ENCODE measurements at places on chromosomes 12 and 14.

DNA sequence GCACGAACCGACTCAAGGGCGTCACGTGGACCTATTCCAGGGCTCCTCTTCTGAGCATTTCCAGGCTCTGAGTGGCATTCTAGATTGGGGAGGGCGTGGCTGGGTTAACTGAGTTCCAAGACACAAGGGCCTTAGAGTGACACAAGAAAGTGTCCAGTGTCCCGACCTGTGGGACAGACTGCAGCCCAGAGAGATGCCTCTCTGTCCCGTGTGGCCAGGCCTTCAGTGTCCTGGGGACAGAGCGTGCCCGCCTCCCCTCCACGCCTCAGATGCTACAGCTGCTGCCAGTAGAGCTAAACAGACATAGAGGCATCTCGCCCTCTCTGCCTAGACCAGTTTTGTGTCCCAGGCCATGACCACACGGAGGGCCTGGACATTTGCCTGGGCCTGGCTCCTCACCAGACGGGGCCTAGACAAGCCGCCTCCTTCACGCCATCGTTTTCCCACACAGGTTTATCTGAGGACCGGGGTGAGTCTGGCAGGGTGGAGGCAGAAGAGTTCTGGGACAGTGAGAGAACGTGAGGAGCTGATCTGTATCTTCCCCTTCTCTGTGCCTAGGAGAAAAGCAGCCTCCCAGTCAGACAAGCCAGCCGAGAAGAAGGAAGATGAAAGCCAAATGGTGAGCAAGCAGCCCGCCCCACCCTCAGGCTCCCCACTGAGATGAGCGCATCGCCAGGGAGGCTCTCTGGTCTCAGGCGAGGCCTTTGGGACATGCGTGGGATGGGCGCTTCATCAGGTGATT is 27.1 kb downstream of the DEGS2 start:
- H3K27me3 ChIP-seq = no peaks in the 10 kb centered on the region
- peaks cover 31% of the 10 kb centered on the region for H3K36me3 ChIP-seq
- no peak overlapping the region for H3K4me3 ChIP-seq
- peak overlapping the region; percentile 31 for H3K27ac ChIP-seq
- H3K4me1 ChIP-seq = peaks cover 67% of the 10 kb centered on the region

- H3K4me1 ChIP-seq = no peaks in the 10 kb centered on the region
- H3K27ac ChIP-seq = no peak overlapping the region
Observed at GRCh38 chr12:71183846-71184245, 26.0 kb upstream of the TSPAN8 start.

DNA sequence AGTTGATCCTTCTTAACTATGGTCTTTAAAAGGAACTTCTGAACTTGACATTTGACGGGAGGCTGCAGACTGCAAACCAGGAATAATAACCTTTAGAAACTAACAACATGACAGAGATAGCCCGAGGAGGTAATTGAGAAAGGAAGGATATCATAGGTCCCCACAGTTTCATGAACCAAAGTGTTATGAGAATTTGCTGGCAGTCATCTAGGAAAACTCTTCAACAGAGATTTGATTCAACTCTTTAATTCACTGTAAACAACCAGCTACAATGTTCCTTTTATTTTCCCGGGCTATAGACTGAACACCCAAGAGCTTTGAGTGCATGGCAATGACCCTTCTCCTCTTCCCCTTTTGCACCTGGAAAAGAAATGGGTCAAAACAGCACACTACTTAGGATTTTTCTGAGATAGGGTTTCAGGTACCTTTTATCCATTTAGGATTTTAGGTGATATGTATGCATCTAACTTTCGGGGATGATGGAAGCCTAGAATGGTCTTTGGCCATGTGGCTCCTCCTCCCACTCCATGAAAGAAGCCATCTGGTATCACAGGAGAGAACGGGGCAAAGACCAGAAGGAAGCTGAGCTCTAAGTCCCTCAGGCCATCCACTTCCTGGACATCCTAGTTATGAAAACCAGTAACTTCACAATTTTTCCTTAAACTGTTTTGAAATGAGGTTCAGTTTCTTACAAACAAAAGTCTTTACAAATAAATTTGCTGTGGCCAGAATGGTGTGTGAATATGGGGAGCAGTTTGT is 23.0 kb downstream of the GLT8D2 start:
- peaks cover 10% of the 10 kb centered on the region for H3K4me1 ChIP-seq
- H3K27me3 ChIP-seq = no peaks in the 10 kb centered on the region
- no peaks in the 10 kb centered on the region for H3K36me3 ChIP-seq
- H3K4me3 ChIP-seq = no peak overlapping the region
- H3K27ac ChIP-seq = no peak overlapping the region
- no peak for DNase-seq

- H3K4me3 ChIP-seq = no peak overlapping the region
- no peaks in the 10 kb centered on the region for H3K27me3 ChIP-seq
- peak; percentile 57 for DNase-seq
- H3K4me1 ChIP-seq = no peaks in the 10 kb centered on the region
Observed at GRCh38 chr14:70052990-70053389, 135.8 kb downstream of the SLC8A3 start.

GRCh38 chr14:30861200-30861599 is 13.2 kb upstream of the COCH start:
- no peaks in the 10 kb centered on the region for H3K36me3 ChIP-seq
- no peaks in the 10 kb centered on the region for H3K4me1 ChIP-seq
- no peak overlapping the region for H3K27ac ChIP-seq
